ENCODE measurements at places on chromosomes 13 and 19.

DNA sequence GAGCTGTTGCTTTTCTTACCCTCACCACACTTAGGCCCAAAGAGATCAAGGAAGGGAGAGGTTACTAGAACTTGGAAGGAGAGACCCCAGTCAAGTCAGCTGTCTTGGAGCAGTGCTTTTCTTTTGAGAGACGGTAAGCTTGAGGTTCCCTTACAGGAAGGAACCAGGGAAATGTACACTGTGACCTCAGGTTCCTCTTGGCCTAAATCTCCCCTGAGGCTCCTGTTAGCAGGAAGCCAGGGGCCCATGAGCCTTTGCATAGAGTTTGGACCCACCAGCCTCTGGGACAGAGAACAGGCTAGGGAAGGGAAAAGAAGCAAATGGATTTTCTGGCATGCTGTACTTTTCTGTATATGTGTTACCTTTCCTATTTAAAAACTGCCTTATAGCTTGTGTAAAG is 5.9 kb upstream of the GPR18 start:
- DNase-seq, result no peak

DNA sequence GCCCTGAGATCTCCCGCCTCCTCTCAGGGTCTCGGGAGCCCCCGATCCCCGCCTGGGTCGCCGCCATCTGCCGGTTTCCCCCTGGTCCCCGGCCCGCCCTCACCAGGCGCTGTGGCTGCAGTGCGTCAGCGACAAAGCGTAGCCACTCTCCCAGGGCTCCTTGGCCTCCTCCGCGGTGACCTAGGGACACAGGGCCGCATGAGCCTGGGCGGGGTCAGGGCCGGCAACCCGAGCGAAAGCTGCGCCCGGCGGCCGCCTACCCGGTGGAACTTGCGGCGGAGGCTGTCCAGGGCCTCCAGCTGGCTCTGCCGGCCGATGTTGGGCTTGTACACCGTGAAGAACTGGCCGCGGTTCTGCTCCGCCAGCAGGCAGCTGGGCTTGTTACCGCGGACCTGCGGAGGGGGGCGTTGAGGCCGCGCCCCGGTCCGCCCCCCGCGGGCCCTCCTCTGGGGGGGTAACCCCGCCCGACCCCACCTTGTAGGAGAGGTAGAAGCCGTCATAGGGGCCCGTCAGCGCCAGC is 5.3 kb downstream of the GPX4 start:
- no peak for DNase-seq

GRCh38 chr13:31352467-31352866 is 152.7 kb downstream of the B3GLCT start:
- DNase-seq, result no peak

DNA sequence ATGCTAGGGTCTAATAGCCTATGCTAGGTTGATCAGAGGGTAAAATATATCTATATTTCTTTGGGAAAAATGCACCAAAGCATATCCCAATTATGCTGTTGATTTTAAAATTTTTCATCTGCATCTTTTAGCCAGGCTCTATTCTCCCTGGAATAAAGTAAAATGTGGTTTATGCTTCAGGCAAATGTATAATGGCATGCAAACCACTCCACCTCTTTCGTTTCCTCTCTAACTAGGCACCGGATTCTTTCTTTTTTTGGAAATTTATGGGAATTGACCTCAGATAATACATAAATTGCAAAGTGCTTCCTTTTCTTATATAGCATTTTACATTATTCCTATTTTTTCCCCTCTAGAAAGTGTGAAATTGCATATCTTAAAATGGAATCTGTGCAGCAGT is 386.5 kb downstream of the OLFM4 start:
- no peak for DNase-seq

- DNase-seq, result no peak
Observed at GRCh38 chr13:47835470-47836228, 165.4 kb downstream of the SUCLA2 start.

DNA sequence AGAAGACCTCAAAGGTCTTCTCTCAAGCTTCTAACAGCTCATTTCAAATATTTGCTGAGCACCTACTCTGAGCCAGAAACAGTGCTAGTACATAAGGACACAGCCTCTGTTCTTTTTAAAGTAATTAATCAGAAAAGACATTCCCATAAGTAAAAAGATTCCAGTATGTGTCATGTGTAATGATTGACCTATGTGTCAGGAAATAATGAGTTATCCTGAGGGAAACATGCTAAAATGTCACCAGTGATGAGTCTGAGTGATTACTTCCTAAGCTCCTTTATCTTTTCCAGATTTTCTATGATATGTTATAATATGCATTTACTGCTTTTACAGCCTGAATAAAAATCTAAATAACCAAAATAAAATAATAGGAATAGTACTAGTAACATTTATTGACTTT is 107.6 kb downstream of the SLC25A15 start:
- DNase-seq, result no peak

DNA sequence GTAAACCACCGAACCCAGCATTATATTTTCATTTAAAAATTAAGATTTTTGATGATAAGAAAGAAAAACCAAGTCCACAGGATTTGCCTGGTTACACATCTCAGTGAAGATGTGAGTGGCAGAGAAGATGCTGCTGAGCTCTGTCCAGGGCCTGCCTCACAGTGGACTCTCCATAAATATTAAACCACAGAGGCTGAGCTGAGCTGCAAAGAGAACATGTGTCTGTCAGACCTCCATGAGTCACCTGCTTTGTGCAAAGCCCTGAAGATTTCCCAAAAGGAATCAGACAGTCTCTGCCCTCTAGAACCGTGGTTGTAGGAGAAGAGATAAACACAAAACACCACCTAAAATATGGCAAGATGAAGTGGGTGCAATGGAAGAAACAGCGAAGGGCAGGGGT is 127.2 kb upstream of the TSC22D1 start:
- no peak for DNase-seq

DNA sequence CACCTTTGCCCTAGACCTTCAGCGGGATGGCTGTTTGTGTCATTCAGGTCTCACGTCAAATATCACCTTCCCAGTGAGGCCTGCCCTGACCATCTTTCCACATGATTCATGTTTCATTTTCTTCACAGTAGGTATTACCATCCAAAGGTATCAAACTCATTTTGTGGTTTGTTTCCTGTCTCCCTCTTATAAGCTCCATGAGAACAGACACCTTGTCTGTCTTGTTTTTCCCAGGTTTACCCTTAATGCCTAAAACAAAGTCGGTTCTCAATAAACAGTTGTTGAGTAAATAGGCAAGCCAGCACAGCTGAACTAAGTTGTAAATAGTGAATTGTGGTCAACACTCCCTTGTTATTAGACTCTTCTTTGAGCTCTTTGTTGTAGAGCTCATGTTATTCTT is 122.6 kb upstream of the GJB6 start:
- no peak for DNase-seq

DNA sequence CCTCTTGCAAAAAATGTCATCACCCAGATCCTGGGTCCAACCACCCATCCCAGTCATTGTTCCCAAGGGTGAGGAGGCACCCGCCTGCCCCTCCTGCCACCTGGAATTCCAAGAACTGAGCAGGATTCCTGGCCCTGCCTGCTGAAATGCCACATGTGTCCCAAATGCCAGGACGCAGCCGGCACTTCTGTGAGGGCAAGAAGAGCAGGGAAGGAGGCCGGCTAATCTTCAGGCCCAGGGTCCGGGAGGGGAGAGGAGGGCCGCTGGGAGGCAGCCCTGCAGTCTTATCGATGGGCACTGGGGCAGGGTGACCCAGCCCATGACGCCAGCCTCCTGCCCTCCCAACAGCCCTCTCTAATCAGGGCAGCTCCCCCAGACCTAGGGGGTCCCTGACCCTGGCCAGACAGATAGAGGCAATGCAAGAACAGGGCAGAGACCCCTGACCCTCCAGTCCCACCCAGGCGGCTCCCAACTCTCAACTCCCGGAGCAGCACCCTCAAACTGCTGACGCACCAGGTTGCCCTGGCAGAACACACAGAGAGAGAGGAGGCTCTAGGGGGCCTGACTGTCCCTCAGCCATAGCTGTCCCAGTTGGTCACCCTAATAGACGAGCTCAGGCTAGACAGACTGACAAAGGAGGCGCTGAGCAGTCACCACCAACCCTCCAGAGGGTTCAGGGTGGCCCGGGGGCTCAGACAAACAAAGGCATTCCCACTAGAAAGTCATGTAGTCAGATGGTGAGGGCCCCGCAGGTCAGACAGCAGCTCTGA is 1.5 kb downstream of the MFSD12 start:
- DNase-seq, result no peak

GRCh38 chr19:13181747-13182388 is 31.7 kb downstream of the IER2 start:
- no peak for DNase-seq

- peak; percentile 57 for DNase-seq
Observed at GRCh38 chr13:27621116-27621365, 651 bp upstream of the POLR1D start.

DNA sequence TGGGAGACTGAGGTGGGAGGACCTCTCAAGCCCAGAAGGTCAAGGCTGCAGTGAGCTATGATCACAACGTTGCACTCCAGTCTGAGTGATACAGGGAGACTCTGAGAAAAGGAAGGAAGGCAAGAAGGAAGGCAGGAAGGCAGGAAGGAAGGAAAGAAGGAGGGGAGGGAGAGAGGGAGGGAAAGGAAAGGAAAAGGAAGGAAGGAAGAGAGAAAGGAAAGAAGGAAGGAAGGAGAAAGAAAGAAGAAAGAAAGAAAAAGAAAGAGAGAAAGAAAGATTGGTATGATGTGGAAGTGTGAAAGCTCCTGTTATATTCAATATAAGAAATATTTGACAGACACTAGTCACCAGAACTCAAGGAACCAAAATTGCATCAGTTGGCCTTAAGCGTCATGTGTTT is 32.5 kb upstream of the CEBPG start:
- no peak for DNase-seq

DNA sequence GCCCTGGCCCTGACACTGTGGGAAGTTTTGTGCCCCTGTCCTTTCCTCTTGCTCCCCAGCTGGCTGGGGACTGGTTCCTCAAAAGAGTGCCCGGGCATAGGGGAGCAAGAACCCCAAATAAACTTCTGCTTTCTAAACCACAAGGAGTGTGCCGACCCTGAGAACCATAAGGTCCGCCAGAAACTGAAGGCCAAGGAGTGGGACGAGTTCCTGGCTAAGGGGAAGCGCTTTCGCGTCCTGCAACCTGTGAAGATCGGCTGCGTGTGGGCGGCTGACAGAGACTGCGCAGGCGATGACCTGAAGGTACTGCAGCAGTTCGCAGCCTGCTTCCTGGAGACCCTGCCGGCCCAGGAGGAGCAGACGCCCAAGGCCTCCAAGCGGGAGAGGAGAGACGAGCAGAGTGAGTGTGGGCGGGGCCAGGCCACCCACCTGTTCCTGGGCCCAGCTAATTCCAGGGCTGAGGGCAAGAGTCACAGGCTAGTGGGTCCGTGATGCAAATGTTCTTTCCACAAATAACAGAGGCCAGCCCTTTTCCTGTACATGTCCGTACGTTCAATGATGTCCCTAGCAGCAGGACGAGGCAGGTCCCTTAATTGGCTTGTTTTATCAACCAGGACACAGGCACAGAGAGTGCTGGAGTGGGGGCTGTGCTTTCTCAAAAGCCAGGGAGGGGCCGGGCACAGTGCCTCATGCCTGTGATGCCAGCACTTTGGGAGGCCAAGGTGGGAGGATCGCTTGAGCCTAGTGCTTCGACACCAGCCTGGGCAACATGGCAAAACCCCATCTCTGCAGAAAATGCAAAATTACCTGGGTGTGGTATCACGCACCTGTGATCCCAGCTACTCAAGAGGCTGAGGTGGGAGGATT is 25.6 kb downstream of the UBXN6 start:
- no peak for DNase-seq

DNA sequence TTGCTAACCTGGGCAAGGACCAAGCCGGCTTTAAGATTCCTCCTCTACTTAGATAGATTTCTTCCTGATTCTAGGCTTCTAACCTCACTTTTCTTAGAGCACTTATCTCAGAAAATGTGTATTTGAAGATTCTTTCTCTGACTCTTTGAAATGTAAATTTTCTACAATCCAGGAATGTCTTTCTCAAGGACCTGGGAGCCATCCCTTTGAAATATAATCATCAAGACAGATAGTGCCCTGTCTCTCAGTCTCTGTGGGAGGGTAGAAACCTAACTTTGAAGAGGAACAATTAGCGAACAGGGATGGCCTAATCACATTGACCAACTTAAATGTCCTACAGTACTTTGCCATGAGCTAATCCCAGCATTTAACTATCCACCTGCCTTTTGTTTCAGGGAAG is 1646.0 kb downstream of the PCDH9 start:
- no peak for DNase-seq

GRCh38 chr13:42495255-42495654 is 78.7 kb upstream of the TNFSF11 start:
- DNase-seq, result no peak

- no peak for DNase-seq
Observed at GRCh38 chr19:18948976-18949356, 7.9 kb upstream of the HOMER3 start.

- DNase-seq, result no peak
Observed at GRCh38 chr19:1754018-1754635, 821 bp downstream of the ONECUT3 start.

- DNase-seq, result no peak
Observed at GRCh38 chr13:80751854-80752253, 410.9 kb upstream of the SPRY2 start.

DNA sequence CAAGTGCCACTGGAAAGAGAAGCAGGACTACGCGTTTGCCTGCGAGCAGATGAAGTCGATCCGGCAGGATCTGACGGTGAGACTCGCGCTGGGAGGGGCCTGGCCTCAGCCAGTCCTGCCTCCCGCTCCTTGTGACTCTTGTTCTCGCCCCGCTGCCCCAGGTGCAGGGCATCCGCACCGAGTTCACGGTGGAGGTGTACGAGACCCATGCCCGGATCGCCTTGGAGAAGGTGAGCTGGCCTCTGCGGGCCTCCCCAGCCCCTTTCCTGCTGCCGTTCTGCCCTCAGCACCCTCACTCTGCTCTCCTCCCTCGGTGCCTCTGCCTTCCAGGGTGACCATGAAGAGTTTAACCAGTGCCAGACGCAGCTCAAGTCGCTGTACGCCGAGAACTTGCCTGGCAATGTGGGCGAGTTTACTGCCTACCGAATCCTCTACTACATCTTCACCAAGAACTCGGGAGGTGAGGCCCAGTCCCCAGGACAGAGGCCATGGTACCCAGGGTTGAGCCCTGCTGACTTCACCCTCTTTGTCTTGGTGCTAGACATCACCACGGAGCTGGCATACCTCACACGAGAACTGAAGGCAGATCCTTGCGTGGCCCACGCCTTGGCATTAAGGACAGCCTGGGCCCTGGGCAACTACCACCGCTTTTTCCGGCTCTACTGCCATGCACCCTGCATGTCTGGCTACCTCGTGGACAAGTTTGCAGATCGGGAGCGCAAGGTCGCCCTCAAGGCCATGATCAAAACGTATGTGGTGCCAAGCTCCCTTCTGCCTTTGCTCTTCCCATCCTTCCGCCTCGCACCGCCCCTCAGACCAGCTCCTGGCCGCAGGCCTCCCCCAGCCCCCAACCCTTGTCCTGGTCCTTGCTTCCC is 5.6 kb downstream of the LENG9 start:
- DNase-seq, result no peak

- DNase-seq, result no peak
Observed at GRCh38 chr13:29081036-29081435, 260.9 kb downstream of the MTUS2 start.

DNA sequence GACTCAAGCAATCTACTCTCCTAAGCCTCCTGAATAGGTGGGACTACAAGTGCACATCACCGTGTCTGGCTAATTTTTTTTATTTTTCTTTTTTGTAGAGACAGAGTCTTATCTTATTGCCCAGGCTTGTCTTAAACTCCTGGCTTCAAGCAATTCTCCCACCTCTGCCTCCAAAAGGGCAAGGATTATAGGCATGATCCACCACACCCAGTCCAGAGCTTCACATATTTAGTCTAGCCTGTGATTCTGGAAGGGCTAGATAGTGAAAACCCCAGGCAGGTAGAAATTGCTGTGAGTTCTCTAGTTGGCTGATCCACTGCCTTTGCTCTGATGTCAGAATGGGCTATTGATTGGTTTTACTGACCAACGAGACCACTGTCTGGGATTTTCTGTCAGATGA is 854.6 kb upstream of the MIR17HG start:
- DNase-seq, result no peak

Measured in NCI-H345 (cell line).